Mesenchymal stem cell (in vitro differentiated cells and primary cell): ENCODE measurements at places on chromosomes 6 and 20.

DNA sequence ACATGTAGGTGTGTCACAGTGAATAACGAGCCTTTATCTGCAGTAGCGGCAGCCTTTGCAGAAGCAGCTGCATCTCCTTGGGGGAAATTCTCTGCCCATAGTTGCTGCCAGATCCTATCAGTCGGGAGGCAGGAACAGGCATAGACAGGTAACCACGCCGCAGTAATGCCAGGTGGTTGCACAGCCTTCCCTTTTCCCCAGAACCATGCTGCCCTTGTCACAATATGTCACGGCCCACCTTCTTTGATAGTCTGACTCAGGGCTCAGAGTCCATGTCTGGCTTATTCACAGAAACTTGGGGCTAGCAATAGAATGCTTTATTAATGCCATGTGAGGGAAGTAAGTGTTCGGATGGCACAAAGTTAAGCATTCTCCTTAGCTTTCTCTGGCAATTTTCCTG, 76.6 kb downstream of the F13A1 start:
- peaks cover 26% of the 10 kb centered on the region for H3K27me3 ChIP-seq
- no peak overlapping the region for H3K27ac ChIP-seq
- no peak overlapping the region for H3K4me3 ChIP-seq
- no peaks in the 10 kb centered on the region for H3K36me3 ChIP-seq

GRCh38 chr6:26215585-26216358, 128.5 kb downstream of the HFE start:
- H3K36me3 ChIP-seq, result no peaks in the 10 kb centered on the region
- peak overlapping the region; percentile 69 for H3K27ac ChIP-seq
- H3K27me3 ChIP-seq, result no peaks in the 10 kb centered on the region
- peak; percentile 59 for DNase-seq

- no peak overlapping the region for H3K27ac ChIP-seq
- peak; percentile 77 for DNase-seq
- no peak overlapping the region for H3K4me3 ChIP-seq
- H3K4me1 ChIP-seq, result no peaks in the 10 kb centered on the region
- H3K27me3 ChIP-seq, result no peaks in the 10 kb centered on the region
Measured at GRCh38 chr6:87718662-87719433, 16.8 kb upstream of the AKIRIN2 start.

- H3K36me3 ChIP-seq, result peaks cover 5% of the 10 kb centered on the region
- H3K4me1 ChIP-seq, result peaks cover 1% of the 10 kb centered on the region
- no peaks in the 10 kb centered on the region for H3K27me3 ChIP-seq
- H3K4me3 ChIP-seq, result no peak overlapping the region
- no peak overlapping the region for H3K27ac ChIP-seq
Measured at GRCh38 chr6:127297502-127298070, 30.9 kb downstream of the RNF146 start.

DNA sequence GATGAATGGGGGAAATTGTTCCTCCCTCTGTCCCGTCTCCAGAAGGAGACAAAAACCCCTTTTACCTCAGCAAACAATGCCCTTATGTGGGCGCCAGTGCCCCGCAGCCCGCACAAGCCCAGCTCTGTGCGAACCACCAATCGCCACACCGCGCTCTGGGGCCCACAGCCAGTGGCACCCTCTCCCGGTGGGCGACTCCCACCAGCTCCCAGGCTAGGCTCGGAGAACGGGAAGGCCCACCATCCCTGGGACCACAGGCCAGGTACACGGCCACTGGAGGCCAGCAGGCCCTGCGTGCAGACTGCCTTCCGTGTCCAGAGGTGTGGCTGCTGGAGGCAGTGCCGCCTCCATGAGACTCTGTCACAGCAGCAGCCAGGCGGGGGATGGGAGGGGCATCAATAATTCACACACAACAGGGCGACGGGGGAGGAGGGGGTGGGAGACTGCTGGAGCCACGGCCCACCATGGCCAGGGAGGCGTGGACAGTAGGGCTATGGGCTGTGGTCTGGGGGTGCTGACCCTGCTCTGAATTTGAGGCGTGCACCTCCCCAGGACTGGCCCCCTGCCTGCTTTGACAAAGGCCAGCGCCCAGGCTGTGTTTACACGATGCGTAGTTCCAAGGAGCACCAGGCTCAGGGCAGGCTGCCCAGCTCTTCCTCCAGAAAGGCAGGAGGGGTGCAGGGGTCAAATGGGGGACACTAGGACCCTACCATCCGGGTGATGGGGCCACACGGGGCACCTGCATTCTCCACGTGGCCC, 105.7 kb downstream of the ASXL1 start:
- H3K4me1 ChIP-seq, result peaks cover 62% of the 10 kb centered on the region
- DNase-seq, result peak; percentile 72
- peaks cover 78% of the 10 kb centered on the region for H3K36me3 ChIP-seq
- H3K4me3 ChIP-seq, result no peak overlapping the region
- no peaks in the 10 kb centered on the region for H3K27me3 ChIP-seq

GRCh38 chr6:37793067-37793466, 26.5 kb upstream of the ZFAND3 start:
- H3K4me3 ChIP-seq, result no peak overlapping the region
- no peak overlapping the region for H3K27ac ChIP-seq
- H3K27me3 ChIP-seq, result no peaks in the 10 kb centered on the region
- peak; percentile 48 for DNase-seq

- DNase-seq, result no peak
- no peaks in the 10 kb centered on the region for H3K27me3 ChIP-seq
- no peaks in the 10 kb centered on the region for H3K36me3 ChIP-seq
- H3K27ac ChIP-seq, result no peak overlapping the region
- no peak overlapping the region for H3K4me3 ChIP-seq
- peaks cover 3% of the 10 kb centered on the region for H3K4me1 ChIP-seq
Measured at GRCh38 chr6:45956663-45957062, 59.0 kb downstream of the CLIC5 start.

DNA sequence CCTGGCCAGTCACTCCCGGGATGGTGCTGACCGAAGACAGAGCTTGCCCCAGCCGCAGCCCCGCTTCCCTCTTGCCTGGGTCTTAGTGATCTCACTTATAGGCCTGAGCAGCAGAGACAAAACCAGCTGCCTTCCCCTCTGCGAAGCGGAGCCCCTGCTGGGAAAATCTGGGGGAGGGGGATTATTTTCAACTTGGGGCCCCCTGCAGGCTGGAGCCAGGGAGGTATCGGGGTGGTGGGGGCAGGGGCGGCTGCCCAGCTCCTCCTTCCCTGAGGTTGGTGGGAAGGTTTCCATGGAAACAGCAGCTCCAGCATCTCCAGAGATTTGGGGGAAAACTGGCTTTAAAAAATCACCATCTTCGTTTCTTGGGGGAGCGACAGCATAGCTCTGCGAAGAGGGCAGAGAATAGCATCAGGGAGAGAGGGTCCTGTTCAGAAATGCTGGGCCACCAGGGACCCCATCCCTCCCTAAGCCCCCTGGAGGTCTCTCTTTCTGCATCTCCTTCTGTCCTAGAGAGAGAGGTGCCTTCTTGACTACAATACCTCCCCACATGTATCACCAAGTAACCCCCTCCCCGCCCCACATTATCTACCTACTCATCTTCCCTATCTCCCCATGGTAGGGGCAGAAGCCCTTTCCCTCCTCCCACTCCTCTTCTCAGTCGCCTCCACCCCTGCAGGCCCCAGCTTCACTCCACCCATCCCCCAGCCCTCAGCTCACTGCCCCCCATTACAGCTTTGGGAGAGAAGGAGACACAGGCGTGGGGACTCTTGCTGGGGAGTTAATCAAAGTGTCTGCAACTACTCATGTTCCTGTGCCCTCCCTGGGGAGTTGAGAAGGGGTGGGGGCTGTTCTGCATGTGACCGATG, 88.4 kb upstream of the CCDC167 start:
- H3K4me3 ChIP-seq, result no peak overlapping the region
- peaks cover 66% of the 10 kb centered on the region for H3K27me3 ChIP-seq
- DNase-seq, result no peak

DNA sequence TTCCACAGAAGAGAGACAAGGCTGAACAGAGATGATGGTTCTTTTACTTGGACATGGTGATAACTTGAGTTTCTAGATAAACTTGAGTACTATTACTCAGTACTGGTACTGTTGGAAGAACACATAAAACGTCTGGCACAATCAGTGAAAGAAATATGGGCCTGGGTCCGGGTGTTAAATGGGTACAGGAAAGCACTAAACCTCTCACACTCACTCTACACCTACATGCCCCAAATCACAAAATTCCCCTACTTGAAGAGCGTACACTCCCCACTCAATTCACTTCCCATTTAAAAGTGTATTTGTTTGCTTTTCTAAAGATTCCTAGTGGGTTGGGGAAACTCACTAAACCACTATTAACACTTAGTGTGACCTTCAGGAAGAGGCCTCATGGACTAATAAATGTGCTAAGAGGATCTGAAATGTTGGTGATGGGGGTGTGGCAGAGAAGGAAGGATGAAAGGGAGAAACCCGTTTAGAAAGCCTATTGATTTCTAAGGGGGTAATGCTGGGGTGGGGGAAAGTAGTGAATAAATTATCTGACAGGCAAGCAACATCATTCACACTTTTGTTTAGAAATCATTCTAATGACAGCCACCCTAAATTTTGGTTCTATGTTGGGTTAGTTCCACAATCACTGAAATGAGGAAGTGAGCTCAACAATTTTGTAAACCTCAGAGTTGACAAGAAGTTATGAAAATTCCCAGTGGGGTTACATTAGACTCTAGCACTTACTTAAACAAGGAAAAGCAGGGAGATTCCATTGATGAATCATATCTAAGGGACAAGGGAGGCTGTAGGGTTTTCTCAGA, 222.6 kb upstream of the MARCKS start:
- no peaks in the 10 kb centered on the region for H3K36me3 ChIP-seq
- no peaks in the 10 kb centered on the region for H3K27me3 ChIP-seq
- peak; percentile 87 for DNase-seq
- H3K27ac ChIP-seq, result peak overlapping the region; percentile 29

DNA sequence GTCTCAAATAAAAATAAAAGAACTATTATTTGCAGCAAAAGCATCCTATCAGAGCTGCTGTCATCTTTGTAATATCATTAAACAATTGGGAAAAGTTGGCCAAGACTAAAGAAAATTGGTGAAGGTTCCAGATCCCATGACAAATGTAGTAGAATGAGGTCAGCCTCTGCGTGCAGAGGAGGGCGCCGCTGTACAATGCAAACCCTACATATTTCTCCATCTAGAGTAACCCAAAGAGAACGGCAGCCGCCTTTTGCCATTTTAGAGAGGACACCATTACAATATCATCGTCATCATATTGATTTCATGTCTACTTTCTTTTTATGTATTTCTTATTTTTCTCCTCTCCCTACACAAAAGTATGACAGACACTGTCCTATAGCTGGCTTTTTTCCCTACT, 59.5 kb downstream of the ZMYND8 start:
- H3K27me3 ChIP-seq, result no peaks in the 10 kb centered on the region
- H3K4me1 ChIP-seq, result peaks cover 1% of the 10 kb centered on the region
- no peak overlapping the region for H3K27ac ChIP-seq
- no peak overlapping the region for H3K4me3 ChIP-seq

GRCh38 chr6:27568226-27568897, 95.5 kb upstream of the ZNF184 start:
- no peak overlapping the region for H3K27ac ChIP-seq
- H3K4me3 ChIP-seq, result no peak overlapping the region
- DNase-seq, result no peak
- no peaks in the 10 kb centered on the region for H3K36me3 ChIP-seq
- peaks cover 33% of the 10 kb centered on the region for H3K27me3 ChIP-seq

DNA sequence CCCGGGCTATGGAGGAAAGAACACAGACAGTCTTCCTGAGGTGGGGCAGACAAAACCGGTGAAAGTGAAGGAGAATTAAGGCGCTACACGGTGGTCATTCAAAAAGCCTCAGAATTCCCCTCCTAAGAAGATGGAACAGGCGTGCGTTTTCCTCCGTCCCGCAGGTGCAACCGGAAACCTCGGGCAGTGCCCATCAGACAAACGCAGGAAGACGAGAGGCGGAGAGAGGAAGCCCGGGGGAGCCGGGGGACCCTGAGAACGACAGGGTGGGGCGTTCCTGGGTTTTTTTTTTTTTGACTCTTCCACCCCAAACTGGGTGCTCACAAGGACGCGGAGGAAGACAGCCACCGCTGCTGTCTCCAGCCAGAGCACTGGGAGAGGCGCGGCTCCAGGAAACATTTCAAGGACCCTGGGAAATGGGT, 25.4 kb downstream of the TTLL2 start:
- peaks cover 26% of the 10 kb centered on the region for H3K27me3 ChIP-seq
- H3K4me3 ChIP-seq, result peak overlapping the region; percentile 75
- H3K4me1 ChIP-seq, result peaks cover 12% of the 10 kb centered on the region
- no peak for DNase-seq
- H3K27ac ChIP-seq, result no peak overlapping the region

- no peak for DNase-seq
- H3K27ac ChIP-seq, result no peak overlapping the region
- H3K4me3 ChIP-seq, result no peak overlapping the region
- H3K36me3 ChIP-seq, result no peaks in the 10 kb centered on the region
- peaks cover 15% of the 10 kb centered on the region for H3K4me1 ChIP-seq
- H3K27me3 ChIP-seq, result no peaks in the 10 kb centered on the region
Measured at GRCh38 chr20:32875673-32876072, 16.9 kb downstream of the EFCAB8 start.

- H3K36me3 ChIP-seq, result no peaks in the 10 kb centered on the region
- no peaks in the 10 kb centered on the region for H3K27me3 ChIP-seq
- no peak for DNase-seq
- no peak overlapping the region for H3K27ac ChIP-seq
- no peaks in the 10 kb centered on the region for H3K4me1 ChIP-seq
- no peak overlapping the region for H3K4me3 ChIP-seq
Measured at GRCh38 chr6:87848616-87849015, 146.6 kb upstream of the AKIRIN2 start.

- H3K4me1 ChIP-seq, result peaks cover 6% of the 10 kb centered on the region
- DNase-seq, result no peak
- H3K27me3 ChIP-seq, result no peaks in the 10 kb centered on the region
- no peak overlapping the region for H3K27ac ChIP-seq
Measured at GRCh38 chr6:36612101-36612625, 18.0 kb downstream of the SRSF3 start.
